ENCODE measurements at places on chromosomes 16 and 17.

GRCh38 chr16:67449336-67449735, 18.4 kb downstream of the HSD11B2 start:
- no peak for DNase-seq

GRCh38 chr17:8436169-8436843, 622 bp downstream of the NDEL1 start:
- peak; percentile 64 for DNase-seq

GRCh38 chr17:39688945-39689344, 1.1 kb upstream of the PGAP3 start:
- DNase-seq: no peak

DNA sequence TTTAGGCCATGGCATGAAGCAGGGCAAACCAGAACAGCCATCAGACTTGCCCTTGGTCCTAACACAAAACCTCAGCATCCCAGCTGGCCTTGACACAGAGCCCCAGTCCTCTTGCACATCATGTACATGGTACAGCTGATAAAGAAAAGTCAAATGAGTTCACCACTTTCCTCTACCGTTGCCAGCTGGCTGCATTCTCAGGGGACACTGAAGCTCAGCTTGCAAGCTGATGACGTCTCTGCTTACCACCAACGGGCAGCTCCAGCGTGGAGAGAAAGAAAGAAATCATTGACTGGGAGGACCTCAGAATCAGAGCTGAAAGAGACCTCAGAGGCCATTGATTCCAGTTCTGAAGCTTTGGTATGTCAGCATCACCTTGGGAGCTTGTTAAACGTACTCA, 80.7 kb upstream of the CES5A start:
- DNase-seq: no peak

- no peak for DNase-seq
These were observed 8.6 kb upstream of the NFATC3 start for GRCh38 chr16:68076560-68076959.

DNA sequence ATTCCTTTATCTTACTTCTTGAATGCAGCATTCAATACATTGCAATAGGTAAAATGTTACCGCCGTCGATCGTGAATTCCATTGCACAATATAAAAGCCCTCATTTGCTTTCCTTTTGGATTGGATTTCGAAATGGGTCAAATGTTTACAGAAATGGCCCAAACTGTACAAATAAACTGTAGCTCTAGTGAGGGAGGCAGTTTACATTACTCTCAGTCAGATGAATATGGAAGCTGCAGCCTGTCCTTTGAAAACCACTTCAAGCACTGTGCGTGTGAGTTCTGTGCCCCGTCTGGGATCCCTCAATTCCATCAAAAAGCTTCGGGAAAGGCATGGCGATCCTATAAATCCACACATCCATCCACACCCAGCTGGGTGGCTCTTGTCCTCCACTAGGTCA, 258.6 kb upstream of the FOXF1 start:
- DNase-seq: no peak

- DNase-seq: no peak
These were observed 2.8 kb downstream of the HEATR3 start for GRCh38 chr16:50068550-50068949.

GRCh38 chr16:89565506-89566372, 5.3 kb downstream of the RPL13 start:
- peak; percentile 74 for DNase-seq

DNA sequence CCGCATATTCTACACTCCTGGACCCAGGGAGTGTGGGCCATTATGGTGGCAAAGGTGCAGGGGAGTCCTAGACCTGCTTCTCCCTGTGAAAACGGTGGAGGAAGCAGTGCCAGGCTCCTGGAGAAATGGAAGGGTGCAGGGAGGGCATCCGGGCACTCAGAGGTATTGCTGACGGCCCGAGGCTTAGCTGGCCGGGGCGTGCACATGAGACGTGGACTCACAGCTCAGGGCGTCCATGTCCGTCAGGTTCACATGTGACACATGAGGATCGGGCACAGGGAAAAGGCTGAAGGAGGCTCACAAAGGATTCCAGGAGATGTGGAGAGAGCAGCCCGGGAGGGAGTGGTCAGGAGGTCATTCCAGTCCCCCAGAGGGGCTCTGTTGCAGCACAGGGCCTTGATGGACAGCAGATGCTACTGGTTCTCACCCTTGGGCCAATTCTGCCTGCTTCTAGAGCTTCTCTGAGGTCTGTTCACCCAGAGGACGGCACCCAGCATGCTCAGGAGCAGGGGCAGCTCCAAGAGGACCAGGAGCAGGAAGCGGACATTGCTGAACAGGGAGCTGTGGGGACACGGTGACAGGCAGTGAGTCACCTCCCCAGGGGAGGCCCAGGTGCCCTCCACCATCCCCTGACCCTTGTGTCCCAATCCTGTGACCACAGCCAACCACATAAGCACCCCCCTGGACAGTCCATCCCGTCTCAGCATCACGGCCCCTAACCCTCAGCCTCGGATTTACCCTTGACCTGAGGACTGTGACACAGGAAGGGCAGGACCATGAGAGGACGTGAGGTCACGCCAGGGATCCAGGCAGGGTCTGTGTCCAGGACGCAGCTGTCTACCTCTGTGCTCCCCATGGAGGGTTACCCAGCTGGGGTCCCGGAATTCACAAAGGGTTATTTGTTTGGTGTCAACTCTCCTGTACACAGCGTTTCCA, 4.5 kb downstream of the CD300C start:
- no peak for DNase-seq

GRCh38 chr17:8448310-8448709, 12.6 kb downstream of the NDEL1 start:
- no peak for DNase-seq

Measured in GM12865 (cell line).